ENCODE measurements at places on chromosomes 5 and 9.
A peak's percentile ranks its signal among the peaks of the same experiment; 100 is the strongest.

- no peak for DNase-seq
Measured at GRCh38 chr5:12861886-12862654, 957.8 kb upstream of the CTNND2 start.

DNA sequence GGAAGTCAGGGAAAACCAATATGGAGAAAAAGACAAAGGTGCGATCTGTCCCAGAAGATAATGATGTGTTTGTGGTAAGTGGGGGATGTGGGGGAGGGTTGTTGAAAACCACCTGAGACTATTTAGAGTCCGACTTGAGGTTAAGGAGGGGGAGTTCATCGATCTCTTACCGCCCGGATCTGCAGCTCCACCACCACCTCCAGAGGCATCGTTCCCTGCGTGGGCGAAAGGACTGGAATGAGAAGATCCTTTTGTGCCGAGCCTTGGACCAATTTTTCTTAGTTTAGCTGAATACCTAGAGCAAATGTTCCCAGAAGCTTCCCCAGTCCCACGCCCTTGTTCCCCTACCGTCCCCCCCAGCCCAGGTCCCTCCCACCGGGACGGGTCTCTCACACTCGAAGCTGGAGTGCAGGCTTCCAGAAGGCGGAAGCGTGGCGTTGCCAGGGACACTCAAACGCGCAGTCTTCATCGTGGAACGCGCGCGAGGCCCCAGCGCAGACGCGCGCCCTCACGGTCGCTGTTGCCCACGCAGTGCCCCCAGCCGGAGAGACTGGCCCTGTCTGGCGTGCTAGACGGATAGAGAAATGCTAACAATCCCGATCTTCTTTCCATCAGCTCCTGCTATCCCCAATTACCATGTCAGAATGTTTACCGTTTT, at the start of gene SPATA6L:
Gene SPATA6L, minus strand, starts transcription at position 439 of the 658 bp plus-strand sequence. Its CDS starts 230 bp downstream, at position 209.
- no peak for DNase-seq

DNA sequence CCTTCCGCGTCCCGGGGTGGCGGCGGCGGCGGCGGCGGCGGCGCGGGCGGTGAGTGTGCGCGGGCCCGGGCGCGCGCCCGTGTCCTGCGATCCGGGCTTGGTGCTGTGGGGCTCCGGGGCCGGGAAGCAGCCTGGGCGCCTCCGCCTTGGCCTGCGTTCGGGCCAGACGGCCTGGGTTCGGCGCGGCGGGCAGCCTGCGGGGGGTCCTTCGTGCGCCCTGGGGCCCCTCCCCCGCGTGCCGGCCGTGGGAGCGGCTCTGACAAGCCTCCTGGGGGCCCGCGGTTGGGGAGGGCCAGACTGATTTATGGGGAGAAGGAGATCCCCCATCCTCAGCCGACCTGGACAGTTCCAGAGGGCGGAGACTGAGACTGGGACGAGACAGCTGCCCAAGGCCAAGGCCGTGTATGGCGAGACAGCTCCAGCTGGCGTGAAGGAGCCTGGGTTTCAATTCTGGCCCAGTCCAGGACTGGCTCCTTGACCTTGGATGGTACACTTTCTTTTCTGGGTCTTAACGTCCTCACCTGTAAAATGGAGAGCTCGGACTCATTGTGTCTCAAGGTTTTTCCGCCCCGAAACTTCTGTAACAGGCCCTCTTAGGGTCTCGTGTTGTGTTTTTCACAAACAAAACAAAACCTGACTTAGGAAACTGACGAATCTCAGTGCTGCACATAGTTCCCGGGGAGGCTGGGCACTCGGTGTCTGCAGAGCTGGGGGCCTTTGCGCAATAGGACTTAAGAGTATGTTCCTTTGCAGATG, 603 bp downstream of the TMEM268 start:
- no peak for DNase-seq

DNA sequence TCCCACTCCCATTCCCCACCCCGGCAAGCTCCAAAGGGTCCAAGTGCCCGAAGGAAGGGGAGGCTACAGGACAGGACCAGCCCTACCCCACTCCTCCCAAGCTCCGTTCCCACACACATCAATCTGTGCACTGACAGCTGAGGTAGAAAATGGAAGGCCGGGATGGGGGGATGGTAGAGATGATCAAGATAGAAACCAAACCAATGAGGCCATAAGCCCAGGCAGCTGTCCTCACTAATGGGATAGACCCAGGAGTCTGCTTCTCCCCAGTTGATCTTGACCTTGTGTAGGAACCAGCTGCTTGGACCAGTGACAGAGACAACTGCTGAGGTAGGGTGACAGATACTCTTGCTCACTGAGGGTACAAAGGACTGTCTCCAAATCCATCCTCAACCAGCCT, 38.6 kb downstream of the B4GALT1 start:
- DNase-seq = no peak

- no peak for DNase-seq
Measured at GRCh38 chr9:6901180-6901579, 143.4 kb downstream of the KDM4C start.

DNA sequence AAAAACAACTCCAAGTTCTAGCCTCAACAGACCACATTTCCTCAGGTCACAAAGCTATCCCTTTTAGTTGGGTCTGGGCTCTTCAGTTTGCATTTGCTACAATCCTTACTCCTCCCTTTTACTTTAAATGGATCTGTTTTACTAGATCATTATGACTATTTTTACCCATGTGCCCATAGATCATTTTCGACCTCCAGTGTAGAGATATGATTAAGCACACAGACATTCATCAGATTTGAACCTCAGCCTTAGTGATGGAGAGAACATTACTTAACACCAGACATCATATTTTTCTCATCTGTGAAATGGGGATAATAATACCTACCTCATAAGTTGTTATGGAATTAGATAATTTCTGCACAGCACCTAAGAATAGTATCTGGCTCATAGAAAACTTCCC, 141.9 kb downstream of the NPR3 start:
- DNase-seq = no peak

- no peak for DNase-seq
Measured at GRCh38 chr5:51278539-51278938, 104.7 kb upstream of the ISL1 start.

- DNase-seq = no peak
Measured at GRCh38 chr5:142839711-142840346, 69.7 kb downstream of the ARHGAP26 start.

- DNase-seq = peak; percentile 23
Measured at GRCh38 chr9:29348999-29349398, 1775.7 kb upstream of the C9orf72 start.

Data from HS-5 (cell line).